ENCODE measurements at places on chromosomes 6 and 20.
A peak's percentile ranks its signal among the peaks of the same experiment; 100 is the strongest.

GRCh38 chr6:98343797-98344196 lies 490.6 kb upstream of the POU3F2 start:
- no peak overlapping the region for H3K4me3 ChIP-seq
- no peaks in the 10 kb centered on the region for H3K27me3 ChIP-seq
- H3K27ac ChIP-seq, result no peak overlapping the region
- no peaks in the 10 kb centered on the region for H3K4me1 ChIP-seq
- no peaks in the 10 kb centered on the region for H3K36me3 ChIP-seq

GRCh38 chr6:47221565-47221964 lies 88.1 kb downstream of the TNFRSF21 start:
- peaks cover 2% of the 10 kb centered on the region for H3K27me3 ChIP-seq
- no peak overlapping the region for H3K27ac ChIP-seq
- no peaks in the 10 kb centered on the region for H3K36me3 ChIP-seq
- H3K4me3 ChIP-seq, result no peak overlapping the region
- H3K4me1 ChIP-seq, result no peaks in the 10 kb centered on the region

DNA sequence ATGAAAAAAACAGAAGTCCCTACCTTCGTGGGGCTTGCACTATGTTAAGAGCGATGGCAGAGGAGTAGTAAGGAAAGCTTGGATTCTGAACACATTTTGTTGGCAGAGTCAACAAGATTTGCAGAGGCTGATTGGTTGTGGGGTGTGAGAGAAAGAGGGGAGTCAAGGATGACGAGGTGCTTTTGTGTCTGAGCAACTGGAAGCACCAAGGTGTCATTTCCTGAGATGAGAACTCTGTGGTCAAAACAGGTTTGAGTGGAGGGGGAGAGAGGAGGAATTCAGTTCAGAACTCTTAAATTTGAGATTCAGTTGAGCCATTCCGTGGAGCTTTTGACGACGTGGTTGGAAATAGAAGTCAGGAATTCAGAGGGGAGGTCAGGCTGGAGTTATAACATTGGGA lies 3.5 kb downstream of the OCSTAMP start:
- no peaks in the 10 kb centered on the region for H3K36me3 ChIP-seq
- DNase-seq, result peak; percentile 51
- H3K27ac ChIP-seq, result no peak overlapping the region
- H3K4me3 ChIP-seq, result no peak overlapping the region
- H3K27me3 ChIP-seq, result no peaks in the 10 kb centered on the region

GRCh38 chr20:62131560-62132320 lies 9.5 kb downstream of the LSM14B start:
- H3K27me3 ChIP-seq, result no peaks in the 10 kb centered on the region
- no peak for DNase-seq
- no peak overlapping the region for H3K4me3 ChIP-seq
- peaks cover 47% of the 10 kb centered on the region for H3K36me3 ChIP-seq
- peak overlapping the region; percentile 56 for H3K27ac ChIP-seq
- peaks cover 12% of the 10 kb centered on the region for H3K4me1 ChIP-seq

GRCh38 chr20:23106271-23106851 lies 20.2 kb upstream of the CD93 start:
- H3K27ac ChIP-seq, result no peak overlapping the region
- peaks cover 5% of the 10 kb centered on the region for H3K27me3 ChIP-seq
- no peak overlapping the region for H3K4me3 ChIP-seq
- H3K36me3 ChIP-seq, result no peaks in the 10 kb centered on the region
- no peaks in the 10 kb centered on the region for H3K4me1 ChIP-seq

DNA sequence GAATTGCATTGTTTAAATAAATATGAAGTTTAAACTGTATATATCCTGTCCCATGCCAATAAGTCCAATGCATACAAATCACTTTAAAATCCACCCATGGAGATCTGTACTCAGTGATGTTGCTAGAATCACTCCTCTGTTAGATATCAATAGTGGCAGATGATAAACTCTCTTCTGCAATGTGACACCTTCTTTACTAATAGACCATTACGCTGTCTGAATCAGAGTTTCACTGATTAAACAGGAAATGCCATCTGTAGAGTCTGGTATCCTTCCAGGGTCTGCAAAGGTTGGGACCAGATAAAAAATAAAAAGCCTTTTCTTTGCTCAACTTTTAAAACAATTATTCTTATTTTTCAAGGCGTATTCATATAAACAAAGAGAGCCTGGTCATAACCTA lies 134.5 kb downstream of the EDN3 start:
- H3K36me3 ChIP-seq, result no peaks in the 10 kb centered on the region
- peaks cover 5% of the 10 kb centered on the region for H3K27me3 ChIP-seq
- H3K4me1 ChIP-seq, result no peaks in the 10 kb centered on the region
- no peak overlapping the region for H3K4me3 ChIP-seq

DNA sequence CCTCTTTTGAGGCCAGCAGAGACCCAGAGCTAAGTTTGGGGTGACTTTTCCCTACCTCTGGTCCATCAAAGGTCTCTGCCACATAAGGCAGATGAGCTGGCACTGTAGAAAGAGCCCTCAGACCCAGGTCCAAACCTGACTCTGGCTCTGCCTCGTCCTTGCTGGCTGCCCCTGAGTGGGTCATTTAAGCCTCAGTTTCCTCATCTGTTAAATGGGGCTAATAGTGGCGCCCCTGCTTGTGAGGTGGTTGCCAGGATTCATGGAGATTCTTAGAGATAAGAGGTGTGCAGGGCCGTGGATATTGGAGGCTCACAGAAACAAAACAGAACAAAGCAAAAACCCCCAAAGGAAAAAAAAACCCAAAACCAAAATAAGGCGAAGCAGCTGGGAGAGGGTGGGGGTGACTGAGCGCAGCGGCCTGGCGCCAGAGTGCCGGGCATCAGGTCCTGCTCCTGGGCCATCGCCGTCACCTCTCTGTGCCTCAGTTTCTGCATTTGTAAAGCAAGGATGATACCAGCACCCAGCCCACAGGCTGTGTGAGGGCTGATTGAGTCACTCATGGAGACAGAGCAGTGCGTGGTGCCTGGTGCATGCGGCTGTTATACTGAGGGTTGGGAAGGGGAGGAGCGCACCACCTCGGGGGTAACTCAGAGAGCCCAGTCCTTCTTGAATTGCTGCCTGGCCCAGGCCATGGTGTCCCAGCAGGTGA lies 133.8 kb upstream of the PTPN1 start:
- H3K36me3 ChIP-seq, result no peaks in the 10 kb centered on the region
- no peak overlapping the region for H3K4me3 ChIP-seq
- peaks cover 27% of the 10 kb centered on the region for H3K4me1 ChIP-seq
- DNase-seq, result no peak

DNA sequence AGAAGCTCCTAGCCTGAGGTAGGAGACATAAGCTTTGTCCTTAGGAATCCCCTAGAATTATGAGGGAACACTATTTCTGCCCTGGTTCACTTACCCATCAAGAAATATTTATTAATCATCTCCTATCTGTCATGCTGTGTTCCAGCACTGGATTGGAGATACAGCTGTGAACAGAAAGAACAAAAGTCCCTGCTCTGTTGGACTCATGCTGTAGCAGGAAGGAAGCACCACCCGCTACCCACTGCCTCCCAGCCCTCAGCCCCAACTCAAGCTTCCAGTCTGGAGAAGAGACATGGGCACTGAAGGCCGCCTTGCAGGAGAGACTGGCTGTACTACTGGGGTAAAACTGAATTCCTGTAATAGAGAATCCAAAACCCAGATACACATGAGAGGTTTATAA lies 78.0 kb downstream of the MDGA1 start:
- no peak for DNase-seq
- H3K27me3 ChIP-seq, result peaks cover 8% of the 10 kb centered on the region
- no peak overlapping the region for H3K4me3 ChIP-seq
- H3K4me1 ChIP-seq, result peaks cover 16% of the 10 kb centered on the region

DNA sequence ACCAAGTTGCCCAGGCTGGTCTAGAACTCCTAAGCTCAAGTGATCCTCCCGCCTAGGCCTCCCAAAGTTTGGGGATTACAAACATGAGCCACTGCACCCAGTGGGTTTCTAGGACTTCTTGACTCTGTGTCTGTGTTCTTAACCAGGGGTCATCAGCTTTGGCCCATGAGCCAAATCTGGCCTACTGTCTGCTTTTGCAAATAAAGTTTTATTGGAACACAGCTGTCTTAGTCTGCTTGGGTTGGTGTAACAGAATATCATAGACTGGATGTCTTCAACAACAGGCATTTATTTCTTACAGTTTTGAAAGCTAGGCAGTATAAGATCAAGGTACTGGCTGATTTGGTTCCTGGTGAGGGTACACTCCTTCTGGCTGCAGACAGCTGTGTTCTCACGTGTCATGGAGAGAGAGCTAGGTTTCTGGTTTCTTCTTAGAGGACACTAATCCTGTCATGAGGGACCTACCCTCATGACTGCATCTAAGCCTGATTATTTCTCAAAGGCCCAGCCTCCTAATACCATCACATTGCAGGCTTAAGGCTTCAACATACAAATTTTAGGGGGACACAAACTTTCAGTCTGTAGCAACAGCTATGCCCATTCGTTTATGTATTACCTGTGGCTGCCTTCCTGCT lies 23.3 kb downstream of the ARFGEF2 start:
- no peak overlapping the region for H3K27ac ChIP-seq
- peaks cover 11% of the 10 kb centered on the region for H3K36me3 ChIP-seq
- H3K4me3 ChIP-seq, result no peak overlapping the region
- no peaks in the 10 kb centered on the region for H3K27me3 ChIP-seq

DNA sequence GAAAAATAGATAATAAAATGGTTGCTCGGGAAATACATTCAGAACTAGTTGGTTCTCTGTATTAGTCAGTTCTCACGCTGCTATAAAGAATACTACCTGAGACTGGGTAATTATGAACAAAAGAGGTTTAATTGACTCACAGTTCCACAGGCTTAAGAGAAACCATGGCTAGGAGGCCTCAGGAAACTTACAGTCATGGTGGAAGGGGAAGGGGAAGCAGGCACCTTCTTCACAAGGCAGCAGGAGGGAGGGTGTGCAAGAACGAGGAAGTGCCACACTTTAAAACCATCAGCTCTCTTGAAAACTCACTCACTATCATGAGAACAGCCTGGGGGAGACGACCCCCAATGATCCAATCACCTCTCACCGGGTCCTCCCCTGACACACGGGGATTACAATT lies 24.2 kb upstream of the SNX9 start:
- H3K4me1 ChIP-seq, result peaks cover 14% of the 10 kb centered on the region
- H3K4me3 ChIP-seq, result no peak overlapping the region
- H3K27me3 ChIP-seq, result peaks cover 56% of the 10 kb centered on the region
- peaks cover 5% of the 10 kb centered on the region for H3K36me3 ChIP-seq
- no peak for DNase-seq

GRCh38 chr6:70616728-70617260 lies 50.1 kb downstream of the SDHAF4 start:
- no peaks in the 10 kb centered on the region for H3K36me3 ChIP-seq
- DNase-seq, result no peak
- H3K4me1 ChIP-seq, result peaks cover 3% of the 10 kb centered on the region
- no peak overlapping the region for H3K27ac ChIP-seq
